ENCODE measurements at places on chromosomes 5 and 9. TPM values are rescaled to one million over a fixed set of nuclear protein-coding genes. Genes with fewer than 3 reads are reported as not detected.

Gene ABLIM3
- total RNA-seq = 0.27 TPM

Gene GCNT4
- 1.8 TPM for total RNA-seq

Gene CSF1R
- 0.27 TPM for total RNA-seq

Gene IL33
- 4.7 TPM for total RNA-seq

Gene C5orf63
- total RNA-seq = 2.3 TPM

Gene EPB41L4A
- total RNA-seq = 42.3 TPM

Gene BRINP1
- total RNA-seq = 13.2 TPM

Gene SPATA31E1
- 0.09 TPM for total RNA-seq

Gene PCDHA4
- total RNA-seq = 20.9 TPM

Gene PCDHA13
- 5.8 TPM for total RNA-seq

Gene TIMD4
- not detected for total RNA-seq

Gene GRXCR2
- total RNA-seq = not detected

Gene KCNIP1
- 2.3 TPM for total RNA-seq

Gene KCNV2
- not detected for total RNA-seq

Gene PHPT1
- total RNA-seq = 168 TPM

Gene PLEKHG4B
- 71.2 TPM for total RNA-seq

Gene ARL14EPL
- 0.25 TPM for total RNA-seq

Gene CLIC3
- 1.5 TPM for total RNA-seq

Gene GFI1B
- not detected for total RNA-seq

Gene PCDHA3
- total RNA-seq = 0.32 TPM

Gene TSSK1B
- 0.78 TPM for total RNA-seq

Gene EXD3
- total RNA-seq = 37.3 TPM

Gene CCDC187
- 0.47 TPM for total RNA-seq

Gene INSL4
- not detected for total RNA-seq

Gene PNPLA7
- total RNA-seq = 5.7 TPM

Data from mesothelial cell of epicardium (in vitro differentiated cells).